RKO (cell line): ENCODE measurements at places on chromosomes 3 and 15.

- no peak for DNase-seq
These were observed 17.1 kb upstream of the IGDCC3 start for GRCh38 chr15:65394936-65395335.

- no peak for DNase-seq
These were observed 96.2 kb upstream of the NR2F2 start for GRCh38 chr15:96234109-96234892.

DNA sequence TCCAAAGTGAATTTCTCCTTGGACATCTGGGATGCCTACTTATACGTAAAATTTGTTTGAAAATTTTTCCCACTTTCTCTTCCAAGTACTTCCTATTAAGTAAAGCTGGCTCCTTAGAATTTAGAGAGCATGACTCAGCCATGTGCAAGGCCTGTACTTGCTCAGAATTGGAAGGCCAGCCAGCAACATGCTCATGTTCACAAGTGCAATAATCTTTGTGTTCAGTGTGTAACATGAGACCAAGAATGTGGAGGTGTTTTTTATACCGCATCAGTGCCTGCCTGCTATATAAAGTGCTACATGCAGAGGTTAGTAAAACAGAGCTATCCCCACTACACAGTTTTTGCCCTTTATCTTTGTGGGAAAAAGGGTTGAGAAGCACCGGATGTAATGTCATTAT is 151.9 kb upstream of the FEZF2 start:
- DNase-seq = peak; percentile 12

- DNase-seq = peak; percentile 85
These were observed 4.6 kb upstream of the ALCAM start for GRCh38 chr3:105362021-105362665.

GRCh38 chr15:25408428-25408827 is 30.4 kb downstream of the UBE3A start:
- no peak for DNase-seq

DNA sequence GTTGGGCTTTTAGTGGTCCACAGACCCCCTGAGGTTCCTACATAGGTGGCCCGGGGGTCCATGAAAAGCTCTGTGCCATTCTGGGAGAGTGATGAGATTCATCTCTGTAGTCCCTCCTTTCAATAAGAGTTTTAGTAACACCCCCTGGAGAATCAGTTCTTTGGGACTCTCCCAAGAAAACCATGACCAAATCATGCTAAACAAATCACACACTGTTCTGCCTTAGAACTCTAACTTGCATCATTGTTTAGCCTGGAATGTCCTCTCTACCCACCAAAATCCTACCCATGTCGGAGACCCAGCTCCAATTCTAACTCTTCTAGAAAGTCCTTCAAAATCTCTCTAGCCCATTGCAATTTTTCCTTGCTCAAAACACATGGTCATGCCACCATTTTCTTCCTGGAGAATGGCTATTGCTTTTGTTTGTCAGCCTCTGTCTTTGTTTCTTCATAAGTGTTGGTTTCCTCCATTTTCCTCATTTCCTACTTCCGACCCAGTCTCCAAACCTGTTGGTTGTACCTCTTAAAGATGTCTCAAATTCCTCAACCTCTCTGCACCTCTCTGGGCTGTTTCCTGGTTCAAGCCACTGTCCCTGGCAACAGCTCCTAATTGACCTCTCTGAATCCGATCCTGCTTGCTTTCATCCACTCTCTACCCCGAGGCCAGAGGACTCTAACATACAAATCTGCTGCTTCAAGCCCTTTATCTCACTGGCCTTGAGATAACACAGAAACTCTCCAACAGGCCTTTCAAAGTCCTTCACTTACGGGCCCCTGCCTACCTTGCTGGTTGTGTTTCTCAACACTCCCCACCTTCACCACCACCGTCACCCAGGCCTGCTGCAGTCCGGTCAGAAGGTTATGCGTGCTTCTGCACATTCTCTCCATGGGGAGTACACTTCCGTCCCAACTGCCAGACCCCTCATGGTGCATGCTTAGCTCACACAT is 23.7 kb downstream of the CYP19A1 start:
- no peak for DNase-seq

DNA sequence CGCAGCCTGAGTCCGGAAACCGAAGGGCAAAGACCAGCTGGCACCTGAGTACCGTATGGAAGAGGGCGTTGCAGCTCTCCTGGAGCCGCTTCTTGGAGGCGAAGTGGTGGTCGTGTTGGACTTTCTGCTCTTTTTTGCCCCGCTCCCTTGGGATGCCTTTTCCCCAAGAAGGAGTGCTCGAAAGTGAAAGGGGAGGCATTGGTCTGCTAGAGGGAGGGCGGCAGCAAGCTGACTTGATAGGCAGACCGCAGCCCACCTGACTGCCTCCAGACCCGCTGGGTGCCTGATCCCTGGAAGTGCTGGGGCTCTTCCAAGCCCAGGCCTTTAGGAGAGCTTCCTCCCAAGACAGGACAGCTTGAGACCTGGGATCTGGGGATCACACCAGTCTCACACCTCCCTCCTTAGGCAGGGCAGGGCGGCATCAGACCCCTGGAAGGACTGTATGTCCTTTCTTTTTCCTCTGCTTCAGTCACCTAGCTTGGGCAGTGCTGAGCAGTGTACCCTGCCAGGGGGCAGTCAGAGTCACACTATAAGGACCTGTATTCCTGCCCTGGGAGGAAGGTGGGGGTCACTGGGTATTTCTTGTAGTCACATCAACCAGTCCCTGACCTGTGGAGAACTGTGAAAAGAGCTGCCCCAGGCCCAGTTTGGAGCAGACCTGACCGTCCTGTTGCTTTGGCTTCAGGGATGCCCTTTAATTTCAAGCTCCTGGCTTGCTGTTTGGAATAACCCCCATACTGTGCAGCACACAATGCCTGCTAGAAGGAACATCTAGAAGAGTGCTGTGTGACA is 2.1 kb downstream of the ACVR2B start:
- DNase-seq = no peak

DNA sequence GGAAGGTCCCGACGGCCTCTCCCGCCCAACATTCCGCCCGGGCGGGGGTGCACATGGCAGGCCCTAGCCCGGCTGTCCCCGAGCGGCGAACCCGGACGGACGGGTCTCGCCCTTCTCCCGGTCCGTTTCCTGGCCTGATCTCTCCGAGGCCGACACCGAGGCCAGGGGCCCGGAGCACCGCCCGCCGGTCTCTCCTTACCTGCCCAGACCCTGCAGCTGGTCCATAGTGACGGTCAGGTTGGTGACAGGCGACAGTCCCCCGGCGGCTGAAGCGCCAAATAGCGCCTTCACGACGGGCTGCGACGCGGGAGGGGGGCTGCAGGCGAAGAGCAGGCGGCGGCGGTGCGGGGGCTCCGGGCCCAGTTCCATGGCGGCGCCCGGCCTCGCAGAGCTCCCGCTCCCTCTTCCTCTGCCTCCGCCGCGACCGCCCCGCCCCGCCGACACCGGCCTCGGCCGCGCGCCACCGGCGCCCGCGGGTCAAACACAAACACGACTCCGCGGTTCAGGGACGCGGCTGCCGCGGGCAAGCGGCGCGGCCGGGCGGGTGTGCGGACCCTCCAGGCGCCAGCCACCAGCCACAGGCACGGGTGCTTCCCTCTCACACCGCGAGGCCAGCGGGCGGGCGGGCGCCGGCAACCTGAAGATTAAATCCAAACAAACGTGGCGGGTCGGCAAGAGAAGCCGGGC is 495 bp downstream of the CDC25A start:
- DNase-seq = no peak

DNA sequence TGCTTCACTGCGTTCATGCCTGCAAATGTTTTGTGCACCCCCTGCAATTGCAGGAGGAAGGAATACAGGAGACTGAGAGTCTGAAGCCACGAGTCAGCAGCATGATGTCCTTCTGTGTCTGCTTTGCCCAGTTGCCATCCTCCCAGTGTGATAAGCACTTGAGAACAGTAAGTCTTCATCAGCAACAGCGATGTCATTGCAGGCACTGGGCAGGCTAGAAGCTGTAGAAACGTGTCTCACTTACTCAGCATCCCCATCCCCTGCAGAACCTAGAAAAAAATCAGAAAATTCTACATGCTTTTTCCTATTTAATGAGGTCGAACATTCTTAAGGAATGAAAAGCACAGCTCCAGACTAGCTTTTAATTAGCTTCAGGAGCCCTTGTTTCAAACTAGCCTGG is 156.5 kb upstream of the LPP start:
- peak; percentile 15 for DNase-seq

DNA sequence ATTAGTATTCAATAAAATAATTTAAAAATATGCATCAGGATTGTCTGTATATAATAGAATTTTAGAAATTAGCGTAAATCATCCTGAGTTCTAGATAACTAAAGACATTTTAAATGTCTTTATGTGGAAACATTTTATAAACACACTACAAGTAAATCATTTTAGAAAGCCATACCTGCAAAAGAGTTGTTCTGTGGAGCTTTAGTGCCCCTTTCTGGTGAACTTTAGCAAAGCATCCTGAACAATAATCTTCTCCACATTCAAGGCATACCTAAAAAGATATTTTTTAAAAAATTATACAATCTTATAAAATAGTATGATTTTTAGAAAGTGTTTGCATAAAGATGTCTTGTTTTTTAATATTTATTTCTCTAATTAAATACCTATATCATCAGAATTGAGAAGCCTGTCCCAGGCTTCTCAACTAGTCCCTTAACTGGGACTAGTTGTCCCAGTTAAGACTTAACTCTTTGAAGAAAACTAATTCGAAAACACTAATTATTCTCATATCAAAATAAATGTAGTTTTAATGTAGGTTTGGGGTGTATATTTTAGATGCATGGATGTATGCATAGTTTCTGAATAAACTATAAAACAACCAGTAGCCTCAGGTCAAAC is 29.7 kb downstream of the ZBBX start:
- DNase-seq = peak; percentile 54

DNA sequence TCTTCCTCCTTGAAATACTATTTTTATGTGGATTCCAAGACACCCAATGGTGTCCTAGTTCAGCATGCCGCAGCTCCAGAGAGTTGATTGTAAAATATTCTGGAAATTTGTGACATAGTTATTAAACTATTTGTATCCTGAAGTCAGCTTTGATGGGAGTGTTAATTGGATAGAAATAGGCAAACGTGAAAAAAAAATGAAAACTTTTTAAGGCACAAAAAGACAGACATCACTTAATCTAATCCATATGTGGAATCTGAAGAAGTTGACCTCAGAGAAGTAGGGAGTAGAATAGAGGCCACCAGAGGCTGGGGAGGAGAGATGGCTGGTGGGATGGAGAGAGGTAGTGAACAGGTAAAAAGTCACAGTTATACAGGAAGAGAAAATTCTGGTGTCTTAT is 704.2 kb downstream of the ROBO1 start:
- DNase-seq = no peak
